ENCODE measurements at places on chromosomes 13 and 19.

DNA sequence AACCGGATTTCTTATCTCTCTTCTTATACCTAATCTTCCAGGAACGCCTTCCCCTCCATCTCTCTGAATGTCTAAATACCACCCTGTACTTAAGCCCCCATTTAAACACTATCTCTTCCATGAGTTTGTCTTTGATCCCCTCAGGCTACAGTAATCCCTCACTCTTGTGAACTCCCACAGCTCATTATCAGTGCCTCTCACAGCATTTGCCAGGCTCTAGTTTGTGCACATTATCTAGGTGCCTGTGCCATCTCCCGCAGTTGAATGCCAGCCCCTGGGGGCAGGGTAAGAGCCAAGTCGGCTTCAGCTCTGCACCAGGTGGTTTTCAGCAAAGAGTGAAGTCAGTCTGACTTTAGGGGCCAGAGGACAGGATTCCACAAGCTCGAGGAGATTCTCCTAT is 71.4 kb downstream of the FREM2 start:
- DNase-seq = no peak

DNA sequence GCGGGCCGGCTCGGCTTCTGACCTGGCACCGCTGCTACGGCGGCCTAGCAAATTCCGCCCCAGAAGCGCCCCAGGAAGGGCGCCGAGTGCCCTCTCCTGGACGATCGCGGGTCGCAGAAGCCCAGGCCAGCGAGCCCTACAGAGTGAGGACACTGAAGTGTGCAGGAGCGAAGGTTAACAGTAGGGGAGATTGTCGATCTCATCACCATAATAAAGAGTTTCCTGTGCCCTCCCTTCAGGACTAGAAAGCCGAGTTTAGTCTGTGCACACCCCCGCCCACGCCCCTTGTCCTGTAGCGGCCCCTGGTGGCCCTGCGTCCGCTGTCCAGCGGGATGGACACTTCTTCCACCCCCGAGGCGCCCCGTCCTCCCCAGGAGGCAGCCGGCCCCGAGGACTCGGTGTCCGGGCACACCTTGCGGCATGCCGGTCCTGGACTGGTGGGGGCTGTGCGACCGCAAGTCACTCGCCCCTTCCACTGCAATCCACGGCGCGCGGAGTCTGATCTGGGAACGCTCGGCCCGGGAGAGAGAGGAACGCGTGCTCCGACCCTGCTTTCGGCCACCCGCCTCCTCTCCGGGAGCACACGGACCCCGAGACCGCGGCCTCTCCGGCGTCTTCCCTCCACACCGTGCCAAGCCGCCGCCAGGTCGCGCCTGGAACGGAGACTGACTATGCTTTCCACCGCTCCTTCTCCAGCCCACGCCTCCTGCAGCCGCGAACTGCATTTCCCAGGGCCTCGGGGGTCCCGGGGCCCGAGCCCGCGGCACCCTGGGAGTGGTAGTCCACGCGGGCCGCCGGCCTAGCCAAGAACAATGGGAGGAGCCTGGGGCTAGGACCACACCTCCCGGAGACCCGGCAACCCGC is 770 bp upstream of the KMT2B start:
- DNase-seq = no peak

DNA sequence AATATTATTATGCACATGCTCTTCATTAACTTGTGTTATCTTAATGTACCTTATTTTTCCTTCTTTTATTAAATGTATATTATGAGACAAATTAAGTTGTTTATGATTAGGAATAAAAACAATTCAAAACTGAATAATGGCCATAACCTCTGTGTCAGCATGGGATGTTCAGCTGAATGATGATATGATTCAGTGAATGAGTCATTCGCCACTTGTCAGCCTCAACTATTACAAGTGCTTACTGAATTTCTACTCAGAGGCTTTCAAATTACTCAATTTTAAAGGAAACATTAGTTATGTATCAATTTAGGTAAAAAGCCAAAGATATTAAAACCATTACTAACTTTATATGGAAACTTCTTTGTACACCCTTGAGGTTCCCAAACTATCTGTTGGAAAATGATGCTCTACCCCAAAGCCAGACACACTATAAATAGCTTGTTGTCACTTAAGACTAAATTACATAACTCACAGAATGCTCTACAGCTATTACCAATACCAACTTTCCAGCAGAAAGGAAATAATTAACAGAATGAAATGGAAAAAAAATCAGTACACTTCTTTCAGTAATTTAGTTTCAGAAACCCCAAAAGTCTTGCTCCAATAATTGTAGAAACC is 14.4 kb downstream of the LIG4 start:
- DNase-seq = no peak

DNA sequence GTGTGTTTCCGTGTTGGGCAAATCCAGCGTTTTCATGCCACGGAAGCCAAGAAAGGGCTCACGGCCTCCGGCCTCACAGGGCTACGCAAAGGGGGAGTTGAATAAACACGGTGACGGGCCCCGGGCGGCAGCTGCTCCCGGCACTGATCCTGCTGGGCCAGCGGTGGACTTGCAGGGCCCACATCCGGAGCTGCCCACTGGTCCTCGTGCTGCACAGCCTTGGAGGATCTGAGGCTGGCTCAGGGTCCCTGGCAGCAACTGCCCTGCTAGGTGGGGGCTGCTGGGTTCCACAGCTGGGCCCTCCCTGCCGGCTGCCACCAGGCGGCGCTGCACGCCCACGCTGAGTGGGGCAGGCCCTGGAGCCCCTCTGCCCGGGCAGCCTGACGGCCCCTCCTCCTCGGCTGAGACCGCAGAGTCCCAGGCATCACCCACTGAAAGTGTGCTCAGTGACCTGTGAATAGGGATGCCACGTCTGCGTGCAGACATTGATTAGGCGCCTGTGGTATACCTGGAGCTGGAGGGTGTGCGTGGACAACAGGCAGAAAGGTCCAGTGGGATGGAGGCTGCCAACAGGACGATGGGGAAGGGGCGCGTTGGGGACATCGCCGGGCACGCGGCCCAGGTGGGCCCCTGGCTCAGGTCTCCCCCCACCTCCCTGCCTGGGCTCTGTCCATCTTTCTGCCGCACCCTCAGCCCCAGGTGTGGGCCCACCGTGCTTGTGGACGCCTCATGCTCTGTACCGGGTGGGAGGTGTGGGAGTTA is 5.3 kb upstream of the HCN2 start:
- no peak for DNase-seq

GRCh38 chr19:49590971-49591730 is at the start of gene PRR12:
Gene PRR12, plus strand, starts transcription at chr19:49591182. Its CDS starts 473 bp downstream, at chr19:49591655.
- DNase-seq = no peak

GRCh38 chr13:35838356-35838755 is 292.8 kb downstream of the DCLK1 start:
- no peak for DNase-seq

DNA sequence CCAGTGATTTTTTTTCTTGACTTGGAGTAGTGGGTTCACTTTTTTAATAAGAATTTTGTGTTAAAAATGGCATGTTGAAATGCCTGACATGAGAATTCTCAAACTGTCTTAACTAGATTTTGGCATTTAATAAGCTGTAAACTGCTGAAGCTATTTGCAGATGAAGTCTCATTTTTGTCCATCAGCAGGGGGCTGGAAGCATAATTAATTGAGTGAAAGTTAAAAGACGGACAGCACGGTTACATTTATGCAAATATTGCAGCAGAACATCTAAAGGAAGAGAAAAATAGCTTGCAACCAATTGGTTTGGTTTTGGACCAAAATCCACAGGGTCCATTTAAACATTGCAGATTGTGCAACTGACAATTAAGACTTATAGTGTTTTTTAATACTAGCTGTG is 837.3 kb upstream of the KLHL1 start:
- DNase-seq = no peak

DNA sequence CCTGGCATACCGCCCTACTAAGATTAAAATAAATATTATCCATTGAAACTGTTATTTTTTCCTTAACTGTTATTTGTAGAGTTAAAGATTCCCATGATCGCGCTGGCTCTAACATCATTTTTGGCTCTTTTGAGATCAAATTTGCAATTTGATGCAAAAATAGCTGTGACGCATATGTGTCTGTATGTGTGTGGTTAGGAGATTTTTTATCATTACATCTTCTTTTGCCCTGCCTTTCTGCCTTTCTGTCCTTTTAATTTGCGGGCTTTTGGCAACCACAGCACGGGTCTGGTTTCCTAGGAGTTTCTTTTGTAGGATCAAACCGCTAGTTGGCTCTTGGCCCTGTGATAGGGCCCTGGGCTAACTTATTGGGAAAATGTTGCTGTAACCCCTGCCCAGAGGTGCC is 37.3 kb upstream of the ALOX5AP start:
- no peak for DNase-seq

GRCh38 chr19:28426110-28426729 is 786.7 kb downstream of the UQCRFS1 start:
- DNase-seq = no peak

GRCh38 chr13:88042489-88042888 is 371.3 kb downstream of the SLITRK5 start:
- no peak for DNase-seq

GRCh38 chr13:113586661-113587479 is 2.3 kb downstream of the TFDP1 start:
- no peak for DNase-seq

- no peak for DNase-seq
Observed at GRCh38 chr13:71913717-71914116, 46.7 kb upstream of the DACH1 start.

DNA sequence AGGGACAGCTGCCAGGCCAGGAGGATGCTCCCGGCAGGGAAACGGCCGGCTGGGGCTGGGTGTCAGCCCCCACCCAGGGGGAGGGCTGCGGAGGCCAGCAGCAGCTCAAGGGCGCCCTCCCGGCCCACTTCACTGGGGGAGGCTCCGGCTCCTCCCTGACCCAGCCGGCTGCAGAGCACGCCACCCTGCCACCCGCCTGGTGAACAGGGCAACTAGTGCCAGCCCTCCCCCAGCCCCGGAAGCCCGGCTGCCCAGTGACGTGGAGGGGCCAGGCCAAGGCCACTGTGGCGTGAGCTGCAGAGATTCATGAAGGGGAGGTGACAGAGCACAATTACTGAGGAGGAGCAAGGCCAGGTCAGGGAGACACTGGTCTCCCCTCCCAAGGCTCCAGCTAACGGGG is 14.7 kb downstream of the REXO1 start:
- DNase-seq = no peak

DNA sequence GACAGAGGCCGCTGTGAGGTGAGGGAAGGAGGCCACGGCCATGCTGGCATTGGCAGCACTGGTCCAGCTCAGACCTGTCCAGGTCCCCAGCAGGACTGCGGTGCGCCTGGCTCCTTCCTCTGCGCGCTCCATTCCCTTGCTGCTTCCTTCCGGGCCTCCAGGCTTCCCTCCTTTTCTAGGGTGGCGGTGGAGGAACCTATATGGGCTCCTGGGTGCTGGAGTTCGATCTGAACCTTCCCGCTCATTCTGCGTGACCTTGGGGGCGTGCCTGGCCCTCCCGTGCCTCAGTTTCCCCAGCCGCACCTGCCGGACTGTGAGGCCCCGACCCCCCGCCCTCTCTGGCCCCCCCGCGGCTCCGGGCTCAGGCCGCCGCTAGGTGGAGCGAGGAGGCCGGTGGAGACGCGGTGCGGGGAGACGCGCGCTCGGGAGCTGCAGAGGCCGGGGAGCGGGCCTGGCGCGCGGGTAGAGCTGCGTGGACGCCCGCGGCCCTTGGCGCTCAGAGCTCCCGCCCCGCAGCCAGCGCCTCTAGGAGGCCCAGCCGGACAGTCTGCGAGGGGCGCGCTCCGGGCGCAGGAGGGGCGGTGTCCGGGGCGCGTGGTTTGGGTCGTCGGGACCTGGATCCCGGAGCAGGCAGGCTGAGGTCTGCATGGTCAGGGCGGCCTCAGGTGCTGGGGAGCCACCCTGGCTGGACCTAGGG is 29.9 kb downstream of the EFNA2 start:
- no peak for DNase-seq

GRCh38 chr13:37492075-37492474 is 106.5 kb downstream of the POSTN start:
- DNase-seq = no peak

- no peak for DNase-seq
Observed at GRCh38 chr13:94454334-94454733, 25.1 kb downstream of the DCT start.

DNA sequence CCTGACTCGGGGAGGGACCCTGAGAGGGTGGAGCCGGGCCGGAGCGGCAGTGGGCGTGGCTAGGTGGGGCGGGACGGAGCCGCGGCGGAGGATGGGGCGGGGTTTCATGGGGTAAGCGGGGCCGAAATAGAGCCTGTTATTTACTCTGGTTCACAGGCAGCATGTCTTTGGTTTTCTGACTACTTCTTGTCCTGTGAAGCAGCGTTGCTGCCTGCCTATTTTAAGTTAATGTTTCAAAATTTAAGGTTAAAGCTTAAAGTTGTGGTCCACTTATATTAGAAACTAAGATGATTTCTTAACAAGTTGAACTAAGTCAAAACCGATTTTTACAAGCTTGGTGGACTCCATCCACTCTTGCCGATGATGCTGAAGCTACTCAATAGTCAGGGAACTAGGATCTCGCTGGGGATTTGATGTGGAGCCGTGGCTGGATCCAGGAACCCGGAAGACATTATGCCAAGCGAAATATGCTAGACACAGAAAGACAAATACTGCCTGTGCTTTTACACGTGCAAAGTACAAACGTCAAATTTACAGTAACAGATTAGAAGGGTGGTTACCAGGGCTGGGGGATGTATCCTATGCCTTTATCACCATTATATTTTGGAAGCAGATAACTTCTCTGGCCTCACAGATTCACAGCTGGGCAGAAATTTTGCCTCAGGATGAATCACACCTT is 433 bp upstream of the ZNF616 start:
- peak; percentile 99 for DNase-seq

- DNase-seq = no peak
Observed at GRCh38 chr13:33119022-33119781, 103.0 kb downstream of the KL start.

GRCh38 chr19:28319918-28320317 is 893.0 kb downstream of the UQCRFS1 start:
- DNase-seq = no peak

- no peak for DNase-seq
Observed at GRCh38 chr19:44592451-44592890, 20.9 kb upstream of the IGSF23 start.

DNA sequence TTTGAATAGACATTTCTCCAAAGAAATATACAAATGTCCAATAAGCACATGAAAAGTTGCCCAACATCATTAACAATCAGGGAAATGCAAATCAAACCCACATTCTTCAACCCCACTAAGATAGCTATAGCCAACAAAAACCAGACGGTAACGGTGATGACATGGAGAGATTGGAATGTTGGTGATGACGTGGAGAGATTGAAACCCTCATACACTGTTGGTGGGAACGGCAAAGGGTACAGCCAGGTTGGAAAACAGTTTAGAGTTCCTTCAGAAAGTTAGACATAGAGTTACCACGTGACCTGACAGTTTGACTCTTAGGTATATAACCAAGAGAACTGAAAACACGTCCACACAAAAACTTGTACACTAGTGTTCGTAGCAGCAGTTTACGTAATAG is 48.1 kb downstream of the TNFRSF19 start:
- DNase-seq = no peak

DNA sequence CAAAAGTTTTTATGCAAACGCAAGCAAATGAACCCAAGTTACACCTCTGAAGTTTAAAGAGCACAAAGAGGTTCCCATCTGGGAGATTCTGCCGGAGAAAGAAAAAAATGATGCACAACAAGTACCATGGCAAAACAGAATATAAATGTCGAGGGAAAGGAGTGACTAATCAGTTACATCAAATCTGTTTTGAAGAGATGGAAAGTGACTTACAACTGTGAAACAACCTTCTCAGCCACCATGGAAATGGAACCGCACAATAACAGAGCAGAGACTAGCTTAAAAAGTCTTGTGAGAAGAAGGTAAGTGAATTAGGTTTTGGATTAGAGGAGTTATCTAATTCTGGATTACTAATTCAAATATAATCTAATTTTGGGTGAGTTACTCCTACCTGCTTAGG is 2.4 kb downstream of the HSPH1 start:
- no peak for DNase-seq

GRCh38 chr19:39398297-39398864 is 7.2 kb downstream of the MED29 start:
- peak; percentile 45 for DNase-seq

Measured in stimulated activated CD4-positive, alpha-beta T cell treated with anti-CD3 and anti-CD28 coated beads, Interleukin-1b, Interleukin-23, amount 100 ng/mL, for 24 hours (primary cell).